Stimulated activated CD8-positive, alpha-beta memory T cell treated with anti-CD3 and anti-CD28 coated beads, Interleukin-4, amount 100 ng/mL, for 1 hour (primary cell): ENCODE measurements at places on chromosomes 6 and 20.

DNA sequence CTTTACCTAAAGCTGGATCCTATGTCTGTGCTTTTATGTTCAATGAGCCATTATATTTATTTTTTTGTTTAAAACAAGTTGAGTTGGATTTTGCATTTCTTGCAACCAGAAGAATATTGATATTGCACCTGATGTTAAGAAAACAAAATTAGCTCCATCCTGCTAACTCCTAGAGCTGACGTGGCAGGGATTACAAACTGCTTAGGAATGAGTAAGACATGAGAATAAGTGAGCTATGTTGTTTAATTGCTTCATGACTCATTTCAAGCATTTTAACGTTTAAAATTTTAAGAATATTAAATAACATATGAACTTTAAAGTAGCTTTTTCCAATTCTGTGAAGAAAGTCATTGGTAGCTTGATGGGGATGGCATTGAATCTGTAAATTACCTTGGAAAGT, 663.5 kb downstream of the EPM2A start:
- DNase-seq: no peak

GRCh38 chr6:63441266-63441956, 121.6 kb upstream of the LGSN start:
- DNase-seq: no peak

DNA sequence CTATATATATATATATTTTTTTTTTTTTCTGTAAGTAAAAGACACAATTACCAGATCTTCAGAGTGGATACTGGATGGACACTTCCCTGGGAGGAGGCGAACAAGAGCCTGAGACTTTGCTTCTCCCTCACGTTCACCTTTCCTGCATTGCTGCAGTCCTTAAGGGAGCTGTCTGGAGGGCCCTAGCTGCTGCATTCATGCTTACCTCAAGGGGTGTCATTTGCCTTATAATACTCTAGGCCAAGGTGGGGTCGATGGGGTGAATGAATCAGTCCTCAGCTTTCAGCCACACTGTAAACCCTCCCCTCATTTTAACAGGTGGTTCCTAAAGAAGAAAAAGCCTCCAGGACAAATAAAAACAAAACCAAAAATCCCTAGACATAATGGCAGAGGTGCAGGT, 34.8 kb upstream of the CD83 start:
- DNase-seq: no peak

- no peak for DNase-seq
These were observed 55.6 kb downstream of the PTPRK start for GRCh38 chr6:128464790-128465189.

- no peak for DNase-seq
These were observed 178.2 kb downstream of the FOXC1 start for GRCh38 chr6:1787894-1788293.

DNA sequence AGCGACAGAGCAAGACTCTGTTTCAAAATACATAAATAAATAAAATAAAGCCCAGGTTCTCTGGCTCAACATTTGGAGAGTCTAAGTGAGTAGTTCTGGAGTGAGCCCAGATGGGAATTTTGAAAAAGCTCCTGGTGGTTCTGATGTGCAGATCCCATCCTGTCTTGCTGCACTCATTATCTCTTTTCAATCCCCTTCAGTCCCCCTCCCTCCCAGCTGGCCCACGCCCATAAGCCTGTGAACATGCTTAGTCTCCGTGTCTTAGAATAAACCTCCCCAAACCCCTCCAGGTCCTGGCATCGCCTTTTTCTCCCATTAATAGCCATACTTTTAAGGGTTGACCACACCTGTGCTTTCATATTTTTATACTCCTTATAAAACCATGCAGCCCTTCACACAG, 19.4 kb upstream of the TULP1 start:
- DNase-seq: no peak

DNA sequence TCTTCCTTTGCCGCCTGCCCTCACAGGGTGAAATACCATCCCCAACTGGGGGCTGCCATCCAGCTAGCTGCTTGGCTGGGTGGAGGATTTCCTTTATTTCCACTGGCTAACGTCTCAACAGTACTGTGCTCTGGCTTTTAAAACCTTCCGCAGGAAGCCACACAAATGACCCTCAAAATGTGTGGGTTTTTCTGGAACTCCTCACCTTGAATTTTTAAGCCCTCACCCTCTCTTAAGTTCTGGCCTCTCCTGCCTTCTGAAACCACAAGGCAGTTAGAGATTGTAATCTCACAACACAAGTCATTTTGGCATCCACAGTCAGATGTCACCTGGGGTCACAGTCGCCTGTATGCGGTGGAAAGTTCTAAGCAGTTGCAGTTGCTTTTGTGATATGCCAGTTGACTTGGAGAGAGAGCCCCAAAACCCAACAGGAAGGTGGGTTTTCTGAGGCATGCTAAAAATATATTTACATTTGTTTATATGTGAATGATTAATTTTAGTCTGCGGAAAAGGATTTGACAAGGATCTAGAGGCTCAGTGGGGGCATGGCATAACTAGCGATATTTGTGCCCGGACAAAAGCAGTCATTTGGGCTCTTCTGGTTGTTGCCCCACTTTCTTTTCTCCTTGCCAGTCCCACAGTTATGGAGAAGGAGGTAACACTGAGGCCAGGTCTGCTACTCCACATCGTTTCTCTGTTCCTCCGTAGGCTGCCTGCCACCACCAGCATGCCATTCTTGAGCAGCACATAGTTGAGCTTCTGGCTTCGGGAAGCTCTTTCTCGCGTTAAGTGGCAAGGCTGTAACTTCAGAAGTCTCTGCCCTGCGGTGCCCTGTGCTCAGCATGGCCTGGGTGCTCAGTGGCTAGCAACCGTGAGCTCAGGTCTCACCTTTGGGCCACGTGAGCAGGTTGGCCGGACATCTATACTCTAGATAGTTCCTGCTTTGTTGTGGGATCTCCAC, 335.3 kb downstream of the CD83 start:
- DNase-seq: peak; percentile 17

DNA sequence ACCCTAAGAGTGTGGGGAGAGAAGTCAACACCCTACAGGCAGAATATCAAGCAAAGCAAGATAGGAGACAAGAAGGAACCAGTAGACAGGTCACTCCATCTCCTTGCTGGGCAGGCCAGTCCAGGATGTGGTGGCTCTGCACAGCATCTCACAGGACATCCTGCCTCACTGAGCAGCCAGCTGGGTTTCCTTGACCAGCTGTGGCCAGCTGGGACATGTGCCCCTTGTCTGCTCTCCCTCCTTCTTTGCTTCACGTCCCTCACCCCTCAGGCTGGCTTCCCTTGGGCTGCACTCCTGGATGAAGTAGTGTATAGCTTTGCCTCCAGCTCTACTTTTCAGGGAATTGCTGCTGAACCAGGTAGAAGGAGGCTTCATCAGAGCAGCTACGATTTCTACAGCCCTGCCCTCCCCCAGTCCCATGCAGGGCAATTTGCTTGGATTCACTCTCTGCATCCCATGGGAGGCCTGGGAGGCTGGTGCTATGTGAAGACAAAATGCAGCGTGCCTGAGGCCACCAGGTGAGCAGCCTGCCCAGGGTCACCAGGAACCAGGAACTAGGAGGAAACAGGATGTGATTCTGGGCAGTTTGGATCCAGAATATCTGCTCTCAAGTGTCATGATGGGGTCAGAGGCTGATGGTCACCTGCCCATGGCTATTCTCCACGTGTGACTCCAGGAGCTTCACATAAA, 110.0 kb upstream of the PMEPA1 start:
- no peak for DNase-seq

DNA sequence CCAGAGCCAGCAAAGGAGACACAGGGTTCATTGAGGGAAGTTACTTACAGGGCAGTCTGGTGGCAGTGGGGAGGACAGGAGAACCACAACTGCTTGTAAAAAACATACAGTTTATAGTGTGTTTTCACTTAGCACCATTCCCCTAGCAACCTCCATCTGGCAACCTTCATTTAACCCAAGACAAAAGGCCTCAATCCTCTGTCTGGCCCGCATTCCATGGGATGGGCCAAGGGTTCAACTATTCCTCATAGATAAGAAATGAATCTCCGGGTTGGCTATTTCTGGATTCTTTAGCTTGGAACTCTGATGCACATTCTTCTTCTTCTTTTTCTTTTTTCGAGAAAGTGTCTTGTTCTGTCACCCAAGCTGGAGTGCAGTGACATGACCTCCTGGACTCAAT, 26.3 kb upstream of the FYN start:
- DNase-seq: no peak

- DNase-seq: no peak
These were observed 3.9 kb downstream of the SLC29A1 start for GRCh38 chr6:44227148-44227793.

DNA sequence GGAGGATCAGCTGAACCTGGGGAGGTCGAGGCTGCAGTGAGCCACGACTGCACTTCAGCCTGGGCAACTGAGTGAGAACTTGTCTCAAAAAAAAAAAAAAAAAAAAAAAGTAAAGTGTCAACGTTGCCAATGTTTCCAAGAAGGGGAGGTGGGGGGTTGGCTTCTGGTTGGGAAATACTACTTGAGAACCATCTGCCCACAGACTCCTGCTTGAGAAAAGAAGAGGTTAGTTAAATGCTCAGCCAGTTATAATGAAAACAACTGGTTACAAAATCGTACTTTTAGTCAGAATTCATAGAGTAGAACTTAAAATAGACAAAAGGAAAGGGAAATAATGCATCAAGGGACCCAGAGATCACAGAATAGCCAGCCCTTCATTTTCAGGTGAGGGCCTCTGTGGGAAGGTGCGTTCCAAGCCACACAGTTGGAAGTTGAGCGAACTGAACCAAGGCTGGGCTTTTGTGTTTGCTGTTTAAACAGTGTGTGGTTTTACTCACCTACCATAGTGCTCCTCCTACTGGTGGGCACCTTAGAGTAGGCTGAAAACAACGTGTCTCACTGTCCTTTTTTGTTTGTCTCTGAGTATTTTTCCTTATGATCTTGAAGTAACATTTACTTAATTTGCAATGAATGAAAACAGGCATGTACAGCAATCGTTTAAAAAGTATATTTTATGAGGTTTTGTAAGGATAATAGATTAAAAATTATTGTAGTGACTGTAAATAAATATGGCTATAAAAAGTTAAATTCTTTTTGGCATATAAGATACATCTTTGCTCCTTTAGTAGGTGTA, 200.7 kb downstream of the BCAS1 start:
- DNase-seq: peak; percentile 39

- DNase-seq: no peak
These were observed 100.7 kb downstream of the ANKRD60 start for GRCh38 chr20:58127701-58128111.

GRCh38 chr6:125637207-125637606, 112.2 kb upstream of the HEY2 start:
- DNase-seq: no peak

- DNase-seq: no peak
These were observed 35.2 kb downstream of the HFE start for GRCh38 chr6:26122402-26122792.

DNA sequence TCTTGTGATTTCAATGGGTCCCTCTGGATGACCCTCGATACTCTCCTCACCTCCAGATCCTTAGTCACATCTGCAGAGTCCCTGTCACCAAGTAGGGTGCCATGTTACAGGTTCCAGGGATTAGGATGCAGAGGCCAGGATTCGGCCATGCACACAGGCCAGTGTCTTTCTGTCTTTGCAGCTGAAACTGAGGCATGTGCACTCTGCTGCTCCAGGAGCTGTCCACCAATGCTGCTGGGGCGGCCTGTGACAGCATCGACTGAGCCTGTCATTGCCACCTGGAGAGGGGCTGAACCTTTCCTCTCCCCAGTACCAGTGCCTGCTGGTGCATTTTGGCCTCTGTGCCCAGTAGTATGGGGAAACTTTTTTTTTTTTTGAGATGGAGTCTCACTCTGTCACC, 4.4 kb upstream of the RBM38 start:
- no peak for DNase-seq

DNA sequence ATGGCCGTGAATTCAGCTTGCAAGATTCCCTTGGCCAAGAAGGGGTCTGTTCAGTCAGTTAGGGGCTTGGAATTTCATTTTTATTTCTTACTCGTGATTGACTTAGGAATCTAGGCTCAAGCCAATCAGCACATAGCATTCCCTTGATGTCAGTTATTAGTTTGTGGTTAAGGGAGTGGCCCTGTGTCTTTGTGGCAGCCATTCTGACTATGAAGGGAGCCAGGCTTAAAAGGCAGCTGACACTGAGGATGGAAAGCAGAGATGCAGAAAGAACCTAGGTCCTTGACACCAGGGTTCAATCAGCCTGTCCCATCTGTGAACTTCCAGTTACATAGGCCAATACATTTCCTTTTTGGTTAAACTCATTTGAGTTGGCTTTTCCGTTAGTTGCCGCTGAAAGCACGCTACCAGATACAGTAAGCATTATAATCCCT, 48.1 kb downstream of the MCUR1 start:
- DNase-seq: no peak

GRCh38 chr6:147709396-147710272, 201.1 kb downstream of the SAMD5 start:
- DNase-seq: no peak

DNA sequence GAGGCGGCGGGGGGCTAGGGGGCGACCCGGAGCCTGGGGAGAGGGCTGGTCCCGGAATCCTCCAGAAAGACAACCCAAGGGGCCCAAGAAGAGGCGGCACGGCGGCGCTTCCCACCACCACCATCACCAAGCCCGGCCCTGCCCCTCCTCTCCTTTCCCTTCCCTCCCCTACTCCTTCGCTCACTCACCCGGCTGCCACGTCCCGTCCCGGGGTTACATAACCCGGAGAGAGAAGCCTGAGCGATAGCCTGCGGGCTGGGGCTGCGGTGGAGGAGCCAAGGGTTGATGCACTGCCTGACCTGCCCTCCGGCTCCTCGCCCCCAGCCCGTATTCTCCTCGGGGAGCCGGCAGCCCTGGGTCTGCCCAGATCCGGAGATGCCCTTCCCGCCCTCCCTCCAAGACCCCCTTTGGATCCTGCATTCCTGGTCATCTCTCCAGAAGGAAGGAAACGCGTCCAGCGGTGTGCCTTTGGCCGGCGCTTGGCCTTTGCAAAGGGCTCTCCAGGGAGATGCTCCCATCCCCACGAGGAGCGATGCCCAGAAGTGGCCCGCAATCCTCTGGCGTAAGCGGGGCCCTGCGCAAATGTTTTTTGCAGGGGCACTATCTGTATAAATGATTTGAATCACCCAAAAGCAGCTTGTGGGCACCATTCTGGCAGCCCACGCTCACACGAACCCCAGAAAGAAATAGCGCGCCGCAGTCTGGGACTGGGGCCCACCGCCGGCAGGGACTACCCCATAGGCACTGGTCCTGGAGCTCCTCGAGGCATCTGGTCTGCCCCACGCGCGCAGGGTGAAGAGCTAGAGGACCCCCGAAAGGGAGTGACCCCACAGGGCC, 4.6 kb upstream of the CPXM1 start:
- DNase-seq: no peak

GRCh38 chr20:5654557-5654956, 95.6 kb upstream of the SHLD1 start:
- DNase-seq: no peak

DNA sequence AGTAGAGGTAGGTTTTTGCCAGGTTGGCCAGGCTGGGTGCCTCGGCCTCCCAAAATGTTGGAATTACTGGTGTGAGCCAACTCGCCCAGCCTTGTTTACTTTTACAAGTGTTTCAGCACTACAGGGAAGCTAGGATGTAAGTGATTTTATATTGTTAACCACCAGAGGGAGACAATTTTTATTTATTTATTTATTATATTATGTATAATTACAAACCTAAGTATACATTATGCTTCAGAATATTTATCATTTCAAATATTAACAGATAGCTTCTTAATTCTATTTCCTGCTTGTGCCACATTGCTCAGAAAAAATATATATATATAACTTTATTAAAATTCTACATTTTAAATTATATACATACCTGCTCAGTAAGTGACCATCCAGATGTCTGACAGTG, 9.8 kb downstream of the MMUT start:
- no peak for DNase-seq
